ENCODE measurements at places on chromosomes 7 and 10. TPM values are rescaled to one million over a fixed set of nuclear protein-coding genes. Genes with fewer than 3 reads are reported as not detected.

SPDYE8 gene
- not detected for total RNA-seq

VPS26A gene
- 35.0 TPM for total RNA-seq

SYT15 gene
- 1.5 TPM for total RNA-seq

ECHDC3 gene
- total RNA-seq: 2.5 TPM

BLNK gene
- total RNA-seq: not detected

SLC26A5 gene
- not detected for total RNA-seq

ADCY1 gene
- total RNA-seq: not detected

AKR1C2 gene
- total RNA-seq: not detected

PSPH gene
- total RNA-seq: 8.4 TPM

FKBP14 gene
- total RNA-seq: 4.0 TPM

RELN gene
- total RNA-seq: not detected

CLRN3 gene
- total RNA-seq: not detected
